ENCODE measurements at places on chromosomes 13 and 19.

- no peak for DNase-seq
Measured at GRCh38 chr13:20673715-20674114, 29.8 kb upstream of the IL17D start.

- no peak for DNase-seq
Measured at GRCh38 chr13:81498969-81499368, 1158.0 kb upstream of the SPRY2 start.

DNA sequence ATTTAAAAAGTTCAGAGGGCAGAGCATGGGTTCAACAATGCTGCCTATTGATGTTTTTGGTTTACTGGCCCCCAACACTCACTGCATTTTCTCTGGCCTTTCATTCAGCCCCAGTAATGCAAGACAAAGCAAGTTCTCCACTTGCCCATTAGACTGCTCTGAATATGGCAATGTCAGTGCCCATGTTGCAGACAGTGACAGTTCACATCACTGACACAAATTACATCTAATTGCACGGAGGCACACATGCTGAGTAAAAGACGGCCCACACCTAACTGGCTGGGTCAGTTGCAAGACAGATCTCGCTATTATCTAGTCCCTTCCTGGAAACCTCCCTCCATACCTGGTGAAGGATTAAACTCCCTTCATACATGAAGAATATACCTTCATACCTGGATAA is 54.0 kb downstream of the ENOX1 start:
- DNase-seq, result no peak

DNA sequence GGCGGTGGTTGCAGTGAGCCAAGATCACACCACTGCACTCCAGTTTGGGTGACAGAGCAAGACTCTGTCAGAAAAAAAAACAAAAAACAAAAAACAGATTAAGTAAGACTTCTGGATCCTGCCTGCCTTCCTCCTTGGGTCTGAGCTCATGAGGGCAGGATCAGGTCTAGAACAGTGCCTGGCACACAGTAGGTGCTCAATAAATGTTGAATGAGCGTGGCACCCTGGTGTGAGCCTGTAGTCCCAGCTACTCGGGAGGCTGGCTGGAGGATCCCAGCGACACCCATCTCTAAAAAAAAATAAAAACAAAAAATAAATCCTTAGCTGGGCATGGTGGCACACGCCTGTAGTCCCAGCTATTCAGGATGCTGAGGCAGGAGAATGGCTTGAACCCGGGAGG is 2.8 kb upstream of the CDC37 start:
- no peak for DNase-seq

- no peak for DNase-seq
Measured at GRCh38 chr19:55070466-55071128, 5.1 kb upstream of the EPS8L1 start.

DNA sequence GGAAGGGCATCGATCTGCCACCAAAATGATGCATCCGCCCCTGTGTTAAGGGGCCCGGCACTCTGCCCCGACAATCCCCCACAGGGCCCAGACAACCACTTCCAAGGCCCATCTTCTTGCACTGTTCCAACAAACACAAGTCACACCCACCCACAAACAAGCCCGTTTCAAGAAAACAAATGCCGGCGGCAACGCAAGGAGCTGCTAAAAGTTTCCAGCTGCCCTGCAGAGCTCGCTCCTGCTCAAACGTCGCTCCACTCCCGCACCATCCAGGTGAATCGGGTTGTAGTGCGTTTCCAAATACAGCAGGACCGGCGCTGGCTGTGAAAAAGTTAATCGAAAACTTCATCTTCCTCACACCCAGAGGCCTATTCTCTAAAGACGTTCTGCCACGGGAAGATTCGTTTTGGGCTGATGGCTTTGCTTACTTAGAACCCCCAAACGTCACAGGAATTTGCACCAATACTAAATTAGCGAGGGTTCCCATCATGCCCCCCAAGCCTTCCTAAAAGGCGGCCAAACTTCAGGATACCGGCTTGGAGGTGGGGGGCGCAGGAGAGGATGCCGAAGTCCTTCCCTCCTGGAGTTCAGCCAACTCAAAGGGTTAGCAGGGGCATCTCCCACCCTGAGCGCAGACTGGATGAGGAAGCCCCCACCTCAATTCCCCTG is 107.4 kb upstream of the DOCK9 start:
- peak; percentile 12 for DNase-seq

DNA sequence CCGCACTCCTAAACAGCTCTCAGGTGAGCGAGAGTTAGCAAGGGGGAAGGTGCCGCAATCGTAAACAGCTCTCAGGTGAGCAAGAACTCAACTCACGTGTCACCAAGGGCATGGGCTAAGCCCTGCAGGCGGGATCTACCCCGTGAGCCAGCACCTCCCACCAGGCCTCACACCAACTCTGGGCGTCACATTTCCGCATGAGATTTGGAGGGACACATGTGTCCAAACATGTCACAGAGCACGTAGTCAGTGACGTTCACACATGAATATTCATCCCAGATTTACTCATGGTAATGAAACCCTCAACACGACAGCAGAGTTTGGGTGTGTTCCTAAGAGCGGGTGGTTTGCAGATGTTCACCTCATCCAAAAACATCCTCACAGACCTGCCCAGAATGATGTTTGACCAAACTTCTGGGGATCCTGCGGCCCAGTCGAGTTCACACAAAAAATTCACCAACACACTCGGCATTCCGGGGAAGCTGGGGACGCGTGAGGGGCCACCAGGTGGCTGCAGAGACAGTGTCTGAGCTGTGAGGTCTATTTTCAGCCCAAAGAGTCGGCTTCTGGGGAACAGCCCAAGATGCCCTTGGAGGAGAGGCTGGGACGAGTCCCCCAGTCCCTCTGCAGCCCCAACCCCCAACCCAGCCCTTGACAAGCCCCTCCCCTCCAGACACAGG is 19.6 kb downstream of the C2CD4C start:
- DNase-seq, result no peak

GRCh38 chr13:84466461-84466860 is 584.2 kb upstream of the SLITRK1 start:
- DNase-seq, result no peak

DNA sequence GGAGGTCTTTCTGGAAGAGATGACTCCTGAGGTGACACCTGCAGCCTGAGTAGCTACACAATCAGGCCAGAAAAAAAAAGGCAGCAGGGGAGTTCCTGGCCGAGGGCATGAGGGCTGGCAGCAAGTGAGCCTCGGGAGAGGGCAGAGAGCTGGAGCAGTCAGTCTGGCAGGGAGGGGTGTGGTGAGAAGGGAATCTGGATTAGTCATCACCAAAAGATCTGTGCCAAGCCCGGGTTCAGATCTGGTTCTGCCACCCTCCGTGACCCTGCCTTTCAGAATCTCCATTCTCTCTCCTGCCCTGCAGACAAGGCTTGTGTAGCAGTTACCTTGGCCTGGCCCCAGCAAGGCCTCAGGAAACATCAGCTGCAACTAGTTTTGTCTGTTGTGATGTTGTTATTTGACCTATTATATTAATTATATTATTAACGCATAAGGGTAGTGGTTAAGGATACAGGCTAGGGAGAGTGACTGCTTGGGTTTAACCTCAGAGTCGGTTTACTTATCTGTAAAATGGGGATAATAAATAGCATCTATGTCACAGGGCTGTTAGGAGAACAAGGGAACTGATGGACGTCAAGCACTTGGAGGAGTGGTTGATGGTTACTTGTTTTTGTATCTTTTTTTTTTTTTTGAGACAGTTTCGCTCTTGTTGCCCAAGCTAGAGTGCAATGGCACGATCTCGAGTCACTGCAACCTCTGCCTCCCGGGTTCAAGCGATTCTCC is 2.7 kb upstream of the CAPNS1 start:
- peak; percentile 18 for DNase-seq

DNA sequence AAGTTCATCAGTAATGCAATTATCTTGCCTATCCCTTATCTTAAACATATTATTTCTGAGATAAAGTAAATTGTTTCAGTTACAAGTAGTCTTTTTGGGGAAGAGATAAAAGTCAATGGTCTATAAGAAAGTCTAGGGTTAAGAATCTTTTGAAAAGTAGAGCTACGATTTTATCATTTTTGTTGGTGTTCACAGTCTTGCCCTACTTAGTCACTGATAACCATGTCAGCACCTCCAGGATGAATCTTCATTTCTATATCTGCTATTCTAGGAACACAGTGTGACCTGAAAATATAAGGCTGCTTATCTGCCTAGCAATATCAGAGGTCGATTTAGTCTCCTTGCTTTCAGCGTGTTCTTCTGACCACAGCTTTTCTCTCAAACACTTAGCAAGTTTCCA is 1676.5 kb upstream of the PRR20A start:
- no peak for DNase-seq

GRCh38 chr13:52405369-52405766 is 604 bp downstream of the THSD1 start:
- DNase-seq, result no peak

GRCh38 chr19:10516671-10517286 is 468 bp downstream of the S1PR5 start:
- DNase-seq, result no peak

GRCh38 chr13:99655351-99656091 is 154.2 kb downstream of the TM9SF2 start:
- peak; percentile 10 for DNase-seq

DNA sequence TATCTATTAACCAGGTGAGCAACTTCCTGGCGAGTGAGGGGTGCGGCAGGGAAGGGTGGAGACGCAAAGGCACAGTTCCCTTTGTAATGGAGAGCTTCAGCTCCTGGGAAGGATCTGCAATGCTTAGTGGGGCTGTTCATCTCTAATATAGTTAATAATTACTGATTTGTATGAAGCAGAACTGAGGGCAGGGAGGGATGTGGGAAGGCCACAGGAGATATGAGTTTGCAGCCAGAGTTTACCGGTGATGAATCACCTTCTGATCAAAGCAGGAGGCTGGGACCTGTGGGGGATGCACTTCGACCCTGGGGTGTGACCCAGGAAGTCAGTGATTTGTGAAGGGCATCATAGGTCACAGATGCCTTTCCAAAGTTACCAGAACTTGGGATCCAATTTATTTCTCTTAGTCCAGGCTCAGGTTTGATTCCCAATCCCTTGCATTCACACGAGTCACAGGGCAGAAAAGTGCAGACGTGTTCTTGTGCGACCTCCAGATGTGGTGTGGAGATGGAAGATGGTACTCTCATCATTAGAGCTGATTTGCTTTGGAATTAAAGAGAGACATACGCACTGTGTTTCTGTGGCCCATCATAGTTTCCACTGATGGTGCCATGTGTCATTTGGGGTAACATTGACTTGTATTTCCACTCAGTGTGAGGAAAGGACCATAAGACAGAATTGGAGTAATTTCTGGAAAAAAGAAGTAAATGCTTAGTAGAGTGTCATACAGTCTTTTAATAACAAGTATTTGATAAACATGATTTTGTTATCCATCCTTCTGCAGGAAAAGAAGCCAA is 55.0 kb downstream of the LRCH1 start:
- no peak for DNase-seq

DNA sequence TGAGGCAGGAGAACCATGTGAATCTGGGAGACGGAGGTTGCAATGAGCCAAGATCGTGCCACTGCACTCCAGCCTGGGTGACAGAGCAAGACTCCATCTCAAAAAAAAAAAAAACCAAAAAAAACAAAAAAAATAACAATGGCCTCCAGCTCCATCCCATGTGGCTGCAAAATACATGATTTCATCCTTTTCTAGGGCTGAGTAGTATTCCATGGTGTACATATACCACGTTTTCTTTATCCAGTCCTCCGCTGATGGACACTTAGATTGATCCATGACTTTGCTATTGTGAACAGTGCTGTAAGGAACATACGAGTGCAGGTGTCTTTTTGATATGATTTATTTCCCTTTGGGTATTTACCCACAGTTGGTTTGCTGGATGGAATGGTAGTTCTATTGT is 20.9 kb upstream of the LSM14A start:
- no peak for DNase-seq

- no peak for DNase-seq
Measured at GRCh38 chr13:32682740-32683139, 96.5 kb downstream of the PDS5B start.

DNA sequence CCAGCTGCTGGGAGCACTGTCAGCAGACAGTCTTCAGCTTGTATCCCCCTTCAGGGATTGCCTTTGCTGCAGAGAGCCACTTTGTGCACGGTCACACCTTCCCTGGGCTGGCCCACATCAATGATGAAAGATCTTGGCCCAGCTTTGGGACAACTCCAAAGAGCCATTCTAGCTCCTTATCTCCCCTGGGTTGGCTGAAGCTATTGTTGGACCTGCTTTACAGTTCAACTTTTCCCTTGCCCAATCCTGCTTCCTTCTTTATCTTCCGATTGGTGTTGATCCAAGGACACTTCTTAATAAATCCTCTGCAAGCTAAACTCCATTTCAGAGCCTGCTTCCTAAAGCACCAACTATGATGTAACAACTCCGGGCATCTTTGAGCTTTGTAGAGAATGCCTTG is 466.4 kb downstream of the KLF12 start:
- DNase-seq, result no peak

GRCh38 chr13:108352599-108352998 is 83.1 kb downstream of the TNFSF13B start:
- DNase-seq, result no peak

- no peak for DNase-seq
Measured at GRCh38 chr19:50554212-50554611, 14.0 kb downstream of the LRRC4B start.

- no peak for DNase-seq
Measured at GRCh38 chr13:19158526-19159174, 23.0 kb downstream of the TUBA3C start.

- DNase-seq, result no peak
Measured at GRCh38 chr19:58569943-58570670, 3.0 kb downstream of the MZF1 start.

DNA sequence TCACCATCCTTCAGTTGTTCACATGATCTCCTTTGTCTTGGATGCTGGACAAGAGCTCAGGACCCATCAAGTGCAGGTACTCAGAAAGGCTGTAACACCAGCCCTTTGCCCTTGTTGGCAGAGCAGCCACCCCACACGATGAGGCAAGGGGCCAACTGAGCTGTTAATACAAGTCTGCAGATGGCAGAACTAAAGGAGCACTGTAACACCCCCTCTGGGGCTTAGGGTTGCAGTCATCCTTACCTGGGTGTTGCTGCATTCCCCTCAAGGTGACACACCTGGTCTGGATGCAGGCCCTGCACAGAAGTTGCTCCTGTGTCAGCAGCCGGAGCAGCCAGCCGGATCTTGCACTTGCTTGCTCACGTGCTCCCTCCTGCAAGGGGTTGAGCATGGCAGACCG is 52.0 kb downstream of the STARD13 start:
- no peak for DNase-seq

- DNase-seq, result no peak
Measured at GRCh38 chr19:54035215-54036178, 28.2 kb downstream of the VSTM1 start.
